NCI-H1048 (cell line): ENCODE measurements at places on chromosomes 2 and 18.
A peak's percentile ranks its signal among the peaks of the same experiment; 100 is the strongest.

DNA sequence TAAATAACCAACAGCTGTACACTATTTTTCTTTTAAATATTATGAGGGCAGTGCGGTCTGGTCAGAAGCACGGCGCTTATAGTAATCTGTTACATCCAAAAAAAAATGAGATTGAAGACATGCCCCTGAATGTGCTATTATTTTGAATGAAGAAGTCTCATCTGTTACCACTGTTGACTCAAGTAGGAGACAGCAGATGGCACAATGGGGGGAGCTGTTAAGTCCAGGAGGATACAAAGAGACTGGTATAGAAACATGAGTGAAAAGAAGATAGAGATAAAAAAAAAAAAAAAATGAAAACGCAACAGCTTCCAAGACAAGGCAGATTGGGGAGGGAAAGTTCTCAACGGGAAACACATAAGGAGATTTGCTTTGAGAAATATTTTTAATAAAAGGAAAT, 425.5 kb upstream of the PKDCC start:
- DNase-seq = no peak

- no peak for DNase-seq
Observed at GRCh38 chr2:205744074-205744591, 61.8 kb downstream of the NRP2 start.

DNA sequence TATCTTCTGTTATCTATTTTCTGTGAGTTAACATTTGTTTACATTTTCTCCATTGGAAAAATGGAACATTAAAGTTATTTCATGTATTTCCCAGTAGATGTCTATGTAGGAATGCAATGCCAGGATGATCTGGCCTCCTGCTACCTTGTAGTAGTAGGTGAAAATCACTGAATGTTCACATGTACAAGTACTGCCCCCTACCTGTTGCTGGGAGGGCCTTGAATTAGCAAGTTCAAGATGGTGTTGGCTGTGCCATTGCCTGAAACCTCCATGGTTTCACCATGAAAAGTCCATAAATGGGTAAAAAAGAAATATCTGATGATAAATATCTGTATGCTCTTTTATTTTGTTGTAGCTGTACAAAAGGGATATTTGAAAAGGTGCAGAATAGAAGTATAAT, 30.7 kb downstream of the XRCC5 start:
- no peak for DNase-seq

DNA sequence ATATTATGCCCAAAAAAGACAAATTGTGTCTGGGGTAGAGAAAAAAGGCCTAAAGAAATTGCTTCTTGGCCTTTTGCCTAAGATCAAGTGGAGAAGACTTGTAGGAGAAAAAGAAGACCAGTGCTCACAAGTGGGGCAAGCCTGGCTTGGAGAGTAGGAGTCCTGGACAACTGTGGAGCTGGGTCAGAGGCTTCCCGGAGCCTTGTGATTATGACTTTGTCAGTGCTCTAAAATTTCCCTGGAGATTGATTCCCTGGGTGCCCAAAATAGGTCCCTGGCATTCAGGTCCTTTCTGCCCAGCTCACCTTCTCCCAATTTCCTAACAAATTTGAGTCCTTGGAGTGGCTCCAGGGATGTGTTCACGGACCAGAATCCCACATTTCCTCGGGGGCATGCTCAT, 787 bp upstream of the TRIM54 start:
- no peak for DNase-seq

GRCh38 chr2:218262631-218263586, 2.1 kb downstream of the GPBAR1 start:
- DNase-seq = no peak

- DNase-seq = no peak
Observed at GRCh38 chr2:207871506-207871905, 101.8 kb upstream of the FZD5 start.

GRCh38 chr2:136310005-136310495, 192.1 kb upstream of the CXCR4 start:
- no peak for DNase-seq

- DNase-seq = no peak
Observed at GRCh38 chr2:22513563-22513962, 871.4 kb upstream of the KLHL29 start.

DNA sequence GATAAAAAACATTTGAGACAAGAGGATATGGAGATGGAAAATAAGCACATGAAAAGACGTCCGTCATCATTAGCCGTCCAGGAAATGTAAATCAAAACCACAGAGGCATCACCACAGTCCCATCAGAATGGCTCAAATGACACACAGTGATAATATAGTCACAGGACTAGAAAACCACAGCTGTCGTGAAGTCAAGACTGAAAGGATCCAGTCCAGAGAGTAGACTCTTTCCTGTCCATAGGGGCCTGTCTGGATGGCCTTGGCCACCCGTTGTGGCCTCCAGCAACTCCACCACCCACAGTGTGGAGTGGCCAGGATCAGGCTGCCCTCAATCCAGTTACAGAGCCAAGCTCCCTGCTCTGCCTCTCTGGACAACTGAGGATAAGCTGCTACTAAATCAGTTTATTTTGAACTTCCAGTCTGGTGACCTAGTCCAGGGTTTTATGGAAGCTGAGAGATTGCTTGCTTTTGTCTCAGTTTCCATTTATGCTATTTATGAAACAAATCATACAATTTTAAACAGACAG, 60.4 kb downstream of the RHOB start:
- no peak for DNase-seq

DNA sequence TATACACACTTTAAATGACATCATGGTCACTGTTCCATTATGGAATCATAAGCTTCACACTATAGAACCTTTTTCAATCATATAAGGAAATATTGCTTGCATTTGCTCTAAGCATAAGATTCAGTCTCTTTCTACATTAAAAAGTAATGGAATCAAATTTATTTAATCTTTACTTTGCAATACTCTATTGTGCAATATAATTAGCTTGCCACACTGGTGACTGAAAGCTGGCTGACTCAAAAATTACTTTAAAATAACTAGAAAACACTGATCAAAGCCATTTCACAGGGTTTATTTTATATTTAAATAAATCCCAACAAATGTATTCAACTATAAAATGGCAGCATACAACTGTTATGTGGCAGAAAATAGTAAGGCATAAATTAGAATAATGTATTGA, 13.2 kb upstream of the ORC2 start:
- no peak for DNase-seq

- no peak for DNase-seq
Observed at GRCh38 chr2:201128033-201128432, 12.1 kb downstream of the CFLAR start.

- DNase-seq = no peak
Observed at GRCh38 chr2:120419073-120419472, 73.1 kb downstream of the INHBB start.

DNA sequence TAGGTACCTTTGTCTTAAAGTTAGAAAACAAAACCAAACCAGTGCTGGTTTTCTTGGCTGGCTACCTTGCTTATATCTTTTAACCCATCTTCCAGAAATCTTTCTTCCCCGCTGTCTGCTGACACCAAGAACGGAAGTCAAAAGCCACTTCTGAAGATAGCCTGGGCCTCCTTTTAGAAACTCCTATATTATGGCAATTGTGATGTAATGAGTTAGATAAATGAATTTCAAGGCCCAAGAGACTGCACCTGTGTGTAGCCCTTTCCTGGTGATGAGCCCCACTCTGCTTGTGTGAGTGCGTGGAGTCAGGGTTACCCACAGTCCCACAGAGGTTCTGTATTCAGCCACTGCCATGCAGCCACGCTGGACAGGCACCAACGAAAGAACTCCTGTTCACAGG, 60.7 kb downstream of the ARMC9 start:
- DNase-seq = no peak

- no peak for DNase-seq
Observed at GRCh38 chr2:46310446-46310845, 13.2 kb downstream of the EPAS1 start.

DNA sequence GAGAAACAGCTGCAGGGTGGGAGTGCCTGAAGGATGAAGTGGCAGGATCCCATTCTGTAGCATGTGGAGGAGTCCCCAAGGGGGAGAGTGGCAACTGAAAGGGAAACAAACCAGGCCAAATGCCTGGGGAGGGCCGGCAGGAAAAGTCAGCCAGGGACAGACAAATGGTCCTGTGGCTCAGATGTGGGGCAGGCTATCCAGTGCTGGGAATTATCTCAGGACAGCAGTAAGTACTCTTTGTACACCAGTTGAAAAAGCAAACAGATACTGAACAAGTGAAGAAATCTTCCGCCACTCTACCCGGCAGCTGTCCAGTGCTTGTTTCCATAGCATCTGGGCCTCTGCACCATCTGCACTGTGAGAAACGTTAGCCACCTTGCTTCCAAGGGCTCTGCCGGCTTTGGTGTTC, 408.9 kb downstream of the LRATD1 start:
- DNase-seq = no peak

DNA sequence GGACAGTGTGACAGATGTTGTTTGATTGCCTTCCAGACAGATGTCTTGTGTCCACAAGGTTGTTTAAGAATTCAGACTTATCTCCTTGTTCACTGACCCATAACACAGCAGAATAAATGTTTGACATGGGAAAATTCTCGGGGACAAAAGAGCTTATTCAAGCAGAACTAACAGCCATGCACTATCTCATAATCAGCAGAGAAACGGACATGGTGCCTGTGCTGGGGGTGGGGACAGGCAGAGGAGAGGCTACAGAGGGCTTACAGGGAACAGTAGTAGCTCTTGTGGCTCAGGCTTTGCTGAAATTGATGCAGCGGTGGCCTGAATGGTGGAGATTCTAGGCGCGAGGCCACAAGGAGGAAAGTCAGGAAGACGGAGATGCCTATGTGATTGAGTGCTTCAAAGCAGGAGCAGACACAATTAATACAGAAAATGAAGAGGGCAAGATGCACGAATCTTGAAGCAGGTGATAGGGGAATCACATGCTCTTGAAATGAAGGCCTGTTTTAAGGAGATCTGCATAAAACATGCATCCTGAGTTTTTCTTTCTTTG, 62.0 kb upstream of the CAB39 start:
- no peak for DNase-seq

- DNase-seq = no peak
Observed at GRCh38 chr18:50678651-50679050, 118.8 kb downstream of the MAPK4 start.

- no peak for DNase-seq
Observed at GRCh38 chr2:133568172-133568571, at the start of gene NCKAP5. Gene NCKAP5 (minus strand): TSS chr2:133568463. CDS start chr2:133517526, 50,937 bp downstream.

- no peak for DNase-seq
Observed at GRCh38 chr2:28447943-28448792, 47.7 kb upstream of the PLB1 start.

DNA sequence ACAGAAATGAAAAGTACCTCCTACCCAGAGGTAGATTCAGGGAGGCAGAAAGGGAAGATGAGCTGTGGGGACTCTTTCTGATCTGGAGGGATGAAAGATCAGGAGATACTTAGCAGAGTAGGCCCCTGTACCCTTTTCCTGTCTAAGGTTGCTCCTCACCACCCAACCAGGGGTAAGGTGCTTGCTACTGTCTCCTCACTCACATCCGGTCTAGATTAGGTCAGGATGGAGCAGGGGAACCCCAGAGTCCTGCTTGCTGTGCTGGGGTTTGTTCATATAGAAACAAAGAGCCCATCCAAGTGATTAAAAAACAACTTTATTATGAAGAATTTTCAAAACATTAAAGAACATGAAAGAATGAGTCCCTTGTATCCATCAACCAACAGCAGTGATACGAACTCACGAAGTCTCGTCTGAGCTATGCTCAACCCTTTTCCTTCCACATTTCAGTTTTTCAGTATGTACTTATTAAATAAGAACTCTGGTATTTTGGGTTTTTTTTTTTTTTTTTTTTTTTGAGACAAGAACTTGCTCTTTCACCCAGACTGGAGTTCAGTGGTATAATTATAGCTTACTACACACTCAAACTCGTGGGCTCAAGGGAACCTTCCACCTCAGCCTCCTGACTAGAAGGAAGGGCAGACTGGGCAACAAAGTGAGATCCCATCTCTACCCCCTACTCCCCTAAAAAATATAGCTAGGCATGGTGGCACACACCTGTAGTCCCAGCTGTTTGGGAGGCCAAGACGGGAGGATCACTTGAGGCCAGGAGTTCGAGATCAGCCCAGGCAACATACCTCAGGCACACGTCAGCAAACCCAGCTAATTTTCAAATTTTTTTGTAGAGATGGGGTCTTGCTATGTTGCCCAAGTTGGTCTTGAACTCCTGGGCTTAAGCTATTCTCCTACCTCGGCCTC, 28.5 kb upstream of the MCFD2 start:
- no peak for DNase-seq

- peak; percentile 29 for DNase-seq
Observed at GRCh38 chr2:60707750-60708371, 48.2 kb upstream of the PAPOLG start.

DNA sequence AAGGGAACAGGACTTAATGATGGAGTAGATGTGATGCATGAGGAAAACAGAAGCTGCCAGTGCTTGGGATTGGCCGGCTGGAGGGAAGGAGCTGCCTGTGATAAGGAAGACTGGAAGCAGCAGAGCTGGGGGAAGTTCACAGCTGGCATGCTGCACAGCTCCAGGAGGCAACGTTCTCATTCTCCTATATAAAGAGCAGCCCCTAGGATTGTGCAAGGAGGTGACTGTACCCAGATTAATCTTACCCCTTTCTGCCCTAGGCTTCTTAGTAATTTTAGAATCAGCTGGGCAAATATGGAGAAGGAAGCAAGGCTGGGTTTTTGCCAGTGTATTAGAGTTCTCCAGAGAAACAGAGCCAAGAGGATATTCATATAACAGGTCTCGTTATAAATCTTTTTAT, 155.8 kb downstream of the ALPK2 start:
- DNase-seq = no peak

DNA sequence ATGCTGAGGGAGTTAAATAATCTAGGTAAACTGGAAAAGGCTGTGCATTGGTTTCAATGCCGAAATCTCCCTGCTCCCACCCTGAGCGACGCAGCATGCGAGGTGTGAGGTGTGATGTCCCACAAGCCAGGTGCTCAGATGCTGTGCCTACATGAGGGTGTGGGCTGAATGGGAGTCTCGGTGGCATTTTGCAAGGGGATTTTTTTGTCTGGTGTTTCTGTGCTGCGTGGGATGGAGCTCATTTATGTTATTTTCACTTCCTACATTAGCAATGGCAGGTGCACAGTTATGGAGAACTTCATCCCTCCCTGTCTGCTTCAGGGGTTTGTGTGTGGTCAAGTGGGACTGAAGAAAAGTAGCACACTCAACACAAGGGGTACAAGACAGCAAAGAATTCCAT, 110.2 kb upstream of the CCDC68 start:
- DNase-seq = no peak

- peak; percentile 33 for DNase-seq
Observed at GRCh38 chr2:238720232-238720672, 127.6 kb upstream of the TWIST2 start.

DNA sequence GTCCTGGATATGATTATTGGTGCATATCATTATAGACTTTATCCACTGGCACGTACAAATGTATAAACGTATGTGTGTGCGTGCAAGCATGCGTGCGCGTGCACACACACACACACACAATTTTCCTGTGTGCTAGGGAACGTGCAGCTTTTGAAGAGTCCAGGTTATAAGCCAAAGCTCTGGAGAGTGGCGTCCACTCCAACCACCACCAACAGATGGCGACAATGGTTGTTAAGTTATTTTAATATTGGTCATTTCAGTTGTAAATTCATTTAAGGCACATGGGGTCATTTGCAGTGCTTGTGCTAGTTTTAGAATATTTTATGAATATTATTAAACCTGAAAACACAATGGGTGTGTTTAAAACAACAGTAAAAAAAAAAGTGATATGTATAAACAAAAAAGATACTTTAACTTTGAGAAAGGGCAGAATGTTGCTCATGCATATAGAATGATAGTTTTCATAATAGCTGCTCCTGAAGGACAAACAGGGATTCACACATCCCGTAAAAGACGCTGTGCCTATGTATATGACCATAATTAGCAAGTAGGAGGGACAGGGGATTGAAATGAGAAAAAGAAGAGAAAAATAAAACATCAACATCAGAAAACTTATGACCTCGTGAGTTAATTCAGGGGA, 124.2 kb upstream of the ITGB6 start:
- no peak for DNase-seq
